Activated naive CD4-positive, alpha-beta T cell treated with anti-CD3 and anti-CD28 coated beads, Interleukin-2, amount 10 ng/mL, durations not matched to agents 7 days and 5 days (primary cell): ENCODE measurements at places on chromosomes 7 and 10.

DNA sequence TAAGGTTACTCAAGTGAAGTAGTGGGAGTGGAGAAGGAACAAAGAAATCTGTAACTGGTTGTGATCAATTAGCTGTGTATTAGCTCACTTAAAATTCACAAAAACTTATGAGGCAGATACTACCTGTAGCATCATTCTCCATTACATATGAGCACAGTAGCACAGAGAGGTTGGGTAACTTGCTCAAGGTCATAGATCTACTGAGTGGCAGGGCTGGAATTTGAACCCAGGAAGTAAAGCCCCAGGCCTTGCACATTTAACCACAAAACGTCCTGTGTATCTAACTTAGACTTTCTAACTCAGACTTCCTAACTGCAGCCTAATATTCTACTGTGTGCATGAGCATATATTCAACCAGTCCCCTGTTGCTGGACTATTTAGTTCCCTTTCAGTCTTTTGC lies 5.6 kb upstream of the SLF2 start:
- no peak for DNase-seq

GRCh38 chr7:156251861-156252260 lies 388.7 kb upstream of the RNF32 start:
- DNase-seq: no peak

GRCh38 chr10:78894089-78894840 lies 174.5 kb upstream of the ZMIZ1 start:
- no peak for DNase-seq

DNA sequence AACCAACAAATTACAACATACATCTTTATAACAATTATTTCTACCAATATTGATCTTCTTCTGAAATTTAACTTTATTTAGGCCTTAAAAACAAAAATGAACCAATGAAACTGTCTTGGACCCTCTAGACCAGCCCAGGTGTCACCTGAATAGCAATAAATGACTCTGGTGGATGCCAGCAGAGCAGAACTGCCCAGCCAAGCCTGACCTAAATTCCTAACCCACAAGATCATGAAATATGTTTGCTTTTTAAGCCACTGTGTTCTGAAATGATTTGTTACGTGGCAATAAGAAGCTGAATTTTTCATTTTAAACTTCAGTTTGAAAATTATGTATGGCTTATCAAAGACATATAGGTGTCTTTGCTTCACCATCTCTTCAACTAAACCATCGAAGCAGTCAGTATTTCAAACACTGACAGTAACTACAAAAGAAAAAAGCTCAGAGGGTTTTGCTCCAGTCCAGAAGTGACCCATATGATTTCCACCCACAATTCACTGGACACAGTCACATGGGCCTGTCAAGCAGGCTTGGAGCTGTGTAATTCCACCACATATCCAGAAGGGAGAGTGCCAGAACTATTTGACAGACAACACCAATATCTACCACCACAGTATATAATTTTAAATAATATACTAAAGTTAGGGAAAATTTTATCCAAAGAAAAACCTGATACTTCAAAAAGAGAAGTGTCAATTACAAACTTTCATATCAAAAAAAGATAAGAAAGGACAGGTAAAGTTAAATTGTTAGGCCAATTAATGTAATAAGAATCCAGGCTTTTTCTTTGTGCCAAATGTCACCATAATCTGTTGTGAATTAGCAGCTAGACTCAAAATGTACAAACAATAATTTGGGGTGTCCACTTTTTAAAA lies 94.5 kb downstream of the KMT2C start:
- DNase-seq: no peak

- DNase-seq: no peak
Measured at GRCh38 chr7:4225881-4226523, 456.1 kb upstream of the FOXK1 start.

DNA sequence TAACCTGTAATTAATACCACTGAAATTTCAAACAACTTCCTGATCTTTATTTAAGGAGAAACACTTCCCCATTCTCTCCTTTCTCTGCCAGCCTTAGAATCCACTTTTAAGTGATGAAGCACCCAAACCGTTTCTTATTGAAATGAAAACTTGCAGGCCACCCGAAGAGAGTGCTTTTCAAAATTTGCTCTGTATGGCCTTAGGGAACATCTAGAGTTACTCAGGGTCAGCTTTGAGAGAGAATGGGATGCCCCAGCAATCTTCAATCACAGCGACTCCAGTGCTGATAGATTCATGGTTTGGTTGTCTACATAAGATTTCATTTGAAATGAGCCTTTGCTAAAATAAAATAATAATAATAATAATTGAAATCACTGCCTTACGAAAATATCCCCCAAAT lies 323.1 kb downstream of the PCLO start:
- no peak for DNase-seq

- DNase-seq: no peak
Measured at GRCh38 chr10:287814-288213, 152.6 kb downstream of the ZMYND11 start.

DNA sequence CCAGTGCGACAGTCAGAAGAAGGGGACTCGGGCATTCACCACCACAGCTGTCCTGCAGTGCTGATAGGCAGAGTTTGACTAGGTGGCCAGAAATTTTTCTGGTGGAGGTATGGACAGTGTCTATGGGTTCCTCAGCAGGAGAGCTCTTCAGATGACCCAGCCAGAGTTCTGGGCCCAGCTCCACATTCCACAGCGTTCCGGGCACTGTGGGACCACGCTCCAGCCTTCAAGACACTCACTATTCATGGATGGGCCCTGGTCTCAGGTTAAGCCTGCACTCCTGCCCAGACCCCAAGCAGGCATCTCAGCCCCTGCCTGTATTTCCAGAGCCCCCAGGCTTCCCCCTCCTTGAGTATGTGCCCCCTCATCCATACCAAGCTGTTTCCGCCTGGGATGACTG lies 497.0 kb upstream of the FOXK1 start:
- DNase-seq: no peak

DNA sequence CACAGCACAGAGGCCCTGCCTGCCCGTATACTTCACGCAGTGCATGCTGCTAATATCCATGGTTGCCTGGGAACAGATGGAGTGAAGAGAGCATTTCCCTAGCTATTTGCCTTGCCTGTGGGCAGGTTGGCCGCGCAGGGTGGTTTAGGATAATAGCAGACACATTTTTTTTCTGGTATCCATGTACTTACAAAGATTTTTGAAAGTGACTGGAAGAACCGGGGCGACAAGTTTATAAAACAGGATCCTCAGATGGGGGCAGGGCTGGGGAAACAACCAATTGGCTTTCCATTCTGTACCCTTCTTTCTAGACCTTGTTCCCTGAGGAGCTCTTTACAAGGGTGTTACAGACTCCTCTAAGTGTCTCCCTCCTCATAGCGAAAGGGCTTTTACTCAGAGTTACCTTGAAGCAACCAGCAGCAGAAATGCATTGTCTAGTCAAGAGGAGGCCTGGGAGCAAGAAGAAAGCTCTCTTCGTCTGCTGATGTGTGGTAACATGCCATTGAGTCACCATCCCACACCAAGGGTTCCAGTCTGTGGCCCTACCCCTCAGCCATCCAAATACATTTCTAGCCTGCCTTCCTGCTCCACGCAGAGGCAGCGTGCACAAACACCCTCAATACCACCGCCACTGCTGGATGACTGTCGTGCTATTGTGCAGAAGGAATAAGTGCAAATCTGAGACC lies 31.5 kb downstream of the MTURN start:
- DNase-seq: no peak

- no peak for DNase-seq
Measured at GRCh38 chr7:38492010-38492409, 139.2 kb downstream of the AMPH start.

DNA sequence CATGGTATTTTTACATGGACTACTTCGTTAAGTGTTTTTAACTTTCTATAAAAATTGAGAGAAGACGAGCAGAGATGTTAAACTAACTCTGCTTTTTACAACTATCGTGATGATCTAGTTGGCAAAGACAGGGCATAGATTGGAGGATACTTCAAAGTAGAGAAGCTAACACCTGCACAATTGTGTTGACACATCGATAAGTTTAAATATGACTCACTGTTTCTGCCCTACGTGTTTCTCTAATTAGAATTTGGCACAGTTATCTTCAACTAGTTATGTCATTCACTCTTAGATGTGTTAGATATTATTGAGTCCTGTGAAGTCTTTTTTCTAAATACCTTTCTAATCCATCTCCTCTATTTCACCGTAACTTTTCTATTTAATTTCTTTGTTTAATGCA lies 68.5 kb upstream of the FERD3L start:
- no peak for DNase-seq

DNA sequence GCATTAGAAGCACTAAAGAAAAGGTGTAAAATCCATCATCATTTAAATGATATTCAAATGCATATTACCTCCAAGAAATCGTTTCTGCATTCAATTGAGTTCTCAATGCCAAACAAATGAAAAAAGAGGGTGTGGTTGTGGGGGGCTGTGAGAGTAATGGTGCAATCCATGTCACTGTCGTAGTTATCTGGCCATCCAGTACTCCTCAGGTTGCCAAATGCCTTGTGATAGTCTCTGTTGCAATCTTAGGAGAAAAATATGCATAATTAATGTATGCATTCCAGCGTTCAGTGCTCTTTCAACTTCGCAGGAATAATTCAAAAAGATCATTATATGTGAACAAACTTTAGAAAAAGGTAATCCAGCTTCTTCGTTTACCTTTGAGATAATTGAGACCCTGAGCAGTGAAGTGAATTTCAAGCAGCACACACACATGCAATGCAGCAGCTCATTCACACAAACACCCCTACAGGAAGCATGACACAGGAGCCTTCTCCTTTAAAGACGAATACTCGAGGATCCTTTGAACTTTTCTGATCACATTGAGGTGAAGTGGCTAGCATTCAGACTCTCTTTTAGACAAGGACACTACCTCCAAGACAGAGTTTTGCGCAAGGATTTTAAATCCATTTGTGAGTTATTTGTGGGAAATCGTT lies 73.4 kb downstream of the OR13A1 start:
- DNase-seq: no peak

GRCh38 chr7:53940483-53940882 lies 601.7 kb upstream of the VSTM2A start:
- no peak for DNase-seq

- DNase-seq: no peak
Measured at GRCh38 chr10:71603150-71603549, 116.4 kb downstream of the C10orf105 start.

DNA sequence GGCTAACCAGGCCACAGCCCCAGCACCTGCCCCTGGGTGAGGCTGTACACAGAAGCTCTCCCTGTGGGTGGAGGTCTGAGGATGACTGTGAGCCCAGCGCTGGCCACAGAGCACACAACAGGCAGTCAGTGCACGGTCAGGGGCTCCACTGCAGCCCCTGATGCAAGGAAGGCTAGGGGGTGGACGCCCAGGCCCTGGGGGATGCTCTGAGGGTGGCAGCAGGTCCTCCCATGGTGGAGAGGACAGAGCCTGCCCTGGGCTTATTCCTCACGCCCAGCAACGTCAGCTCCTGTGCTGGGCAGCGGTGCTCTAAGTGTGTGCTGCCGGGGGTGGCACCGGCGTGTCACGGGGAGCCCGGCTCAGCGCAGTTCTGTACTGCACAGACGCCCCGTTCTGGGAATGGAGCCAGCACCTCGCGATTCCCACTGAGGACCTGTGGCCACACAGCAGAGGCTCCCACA lies 223.2 kb downstream of the MAD1L1 start:
- no peak for DNase-seq

DNA sequence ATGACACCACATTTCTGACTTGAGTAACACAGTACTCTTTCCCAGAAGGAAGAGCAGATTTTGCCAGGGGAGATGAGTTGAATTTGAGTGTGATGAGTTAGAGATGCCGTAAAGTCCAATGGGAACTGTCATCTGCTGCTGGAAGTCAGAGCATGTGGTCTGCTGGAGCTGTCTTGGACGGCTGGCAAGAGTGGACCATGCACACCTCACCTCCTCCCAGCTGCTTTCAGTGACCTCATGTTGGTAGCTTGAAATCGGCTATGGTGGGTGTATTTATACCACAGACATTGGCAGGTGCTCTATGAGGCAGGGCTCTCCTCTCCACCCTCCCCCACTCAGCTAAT lies 82.3 kb downstream of the COL13A1 start:
- no peak for DNase-seq

DNA sequence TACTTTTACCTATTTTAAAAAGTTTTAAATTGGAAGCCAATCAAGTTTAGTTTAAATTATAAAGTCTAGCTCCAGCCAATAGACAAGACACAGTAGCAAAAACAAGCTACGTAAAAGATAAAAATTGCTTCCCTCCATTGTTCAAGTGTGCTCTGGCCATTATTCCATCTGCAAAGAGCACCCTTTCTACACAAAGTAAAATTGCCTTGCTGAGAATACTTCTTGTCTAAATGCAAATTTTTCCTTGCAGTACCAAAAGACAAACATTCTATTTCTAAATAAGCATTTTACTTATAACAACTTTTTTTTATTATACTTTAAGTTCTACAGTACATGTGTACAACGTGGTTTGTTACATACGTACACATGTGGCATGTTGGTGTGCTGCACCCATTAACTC lies 75.9 kb upstream of the ZNF746 start:
- no peak for DNase-seq

DNA sequence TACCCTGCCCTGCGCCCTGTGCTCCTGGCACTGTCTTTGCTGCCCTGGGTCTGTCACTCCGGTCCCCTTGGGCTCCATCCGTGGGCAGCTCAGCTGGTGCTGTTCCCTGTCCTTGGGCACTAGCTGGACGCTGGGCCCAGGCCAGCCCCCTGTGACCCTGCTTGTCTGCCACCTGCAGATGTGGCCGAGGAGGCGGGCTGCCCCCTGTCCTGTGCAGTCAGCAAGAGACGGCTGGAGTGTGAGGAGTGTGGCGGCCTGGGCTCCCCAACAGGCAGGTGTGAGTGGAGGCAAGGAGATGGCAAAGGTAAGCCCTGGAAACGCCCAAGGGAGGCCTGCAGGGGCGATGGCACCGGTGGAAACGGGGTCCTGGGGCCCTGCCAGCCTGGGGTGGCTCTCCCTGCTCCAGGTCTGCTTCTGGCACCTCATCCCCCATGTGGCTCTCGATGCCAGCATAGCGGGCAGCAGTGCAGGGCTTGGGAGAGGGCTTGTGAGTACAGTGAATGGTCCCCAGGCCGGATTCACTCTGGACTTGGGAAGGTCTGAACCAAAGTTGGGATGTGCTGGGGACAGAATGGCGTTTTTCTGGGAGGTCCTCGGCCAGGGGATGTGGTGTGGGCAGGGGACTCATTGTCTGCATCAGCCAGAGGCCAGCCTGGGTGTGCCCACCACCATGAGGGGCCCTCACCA lies 26.2 kb upstream of the CSGALNACT2 start:
- DNase-seq: no peak

GRCh38 chr10:132035476-132035875 lies 30.3 kb upstream of the JAKMIP3 start:
- no peak for DNase-seq
